Ascending aorta (tissue), 2 donors: ENCODE measurements at places on chromosomes 1 and 21.

- no peak for DNase-seq
These were observed 1182.6 kb downstream of the AMY1C start for GRCh38 chr1:104932030-104932915.

DNA sequence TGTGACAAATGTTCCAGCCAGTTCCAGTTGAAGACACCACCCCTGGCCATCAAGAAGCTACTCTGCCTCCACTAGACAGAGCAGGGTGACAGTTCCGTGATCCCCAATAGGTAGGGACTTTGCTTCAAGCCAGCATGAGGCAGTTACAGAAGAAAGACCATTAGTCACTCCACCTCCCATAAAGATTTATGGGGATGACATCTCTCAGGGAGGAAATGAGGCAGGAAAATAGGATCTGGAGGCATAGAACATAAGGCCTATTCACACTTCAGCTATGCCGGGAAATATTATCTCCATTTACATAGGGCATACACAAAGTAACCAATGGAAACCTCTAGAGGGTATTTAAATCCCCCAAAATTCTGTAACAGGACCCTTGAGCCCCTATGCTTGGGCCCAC lies 3.5 kb upstream of the GBP7 start:
- no peak for DNase-seq

DNA sequence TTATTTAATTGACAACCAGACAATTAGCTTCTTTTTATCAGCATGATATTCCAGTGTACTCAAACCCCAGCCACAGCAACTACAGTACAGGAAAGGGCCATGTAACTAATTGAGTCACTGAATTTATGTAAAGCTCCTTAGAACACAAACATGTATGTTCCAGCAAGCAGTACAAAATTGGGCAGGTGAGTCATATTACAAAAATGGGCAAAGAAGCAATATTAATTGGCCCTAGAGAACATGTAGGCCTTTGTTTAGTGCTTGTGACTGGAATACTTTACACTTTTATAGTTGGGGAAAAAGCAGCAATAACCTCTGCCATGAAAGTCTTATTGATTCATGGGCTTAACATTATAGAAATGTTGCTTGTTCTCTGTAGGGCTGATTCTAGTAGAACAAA lies 31.8 kb downstream of the CLEC20A start:
- DNase-seq = no peak

DNA sequence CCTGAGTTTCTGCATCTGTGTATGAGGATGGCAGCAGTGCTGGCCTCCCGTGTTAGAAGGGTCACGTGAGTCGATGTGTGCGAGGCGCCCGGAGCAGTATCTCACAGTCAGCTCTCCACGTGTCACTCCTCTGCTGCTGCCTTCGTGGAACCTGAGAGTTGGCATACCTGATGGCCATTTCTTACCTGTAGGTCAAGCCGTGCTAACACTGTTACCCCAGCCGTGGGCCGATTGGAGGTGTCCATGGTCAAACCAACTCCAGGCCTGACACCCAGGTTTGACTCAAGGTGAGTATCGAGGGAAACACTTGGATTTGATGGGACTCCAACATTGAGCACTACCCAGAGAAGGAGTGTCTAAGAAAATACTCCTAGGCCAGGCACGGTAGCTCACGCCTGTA lies 10.7 kb downstream of the CDCA8 start:
- DNase-seq = no peak

DNA sequence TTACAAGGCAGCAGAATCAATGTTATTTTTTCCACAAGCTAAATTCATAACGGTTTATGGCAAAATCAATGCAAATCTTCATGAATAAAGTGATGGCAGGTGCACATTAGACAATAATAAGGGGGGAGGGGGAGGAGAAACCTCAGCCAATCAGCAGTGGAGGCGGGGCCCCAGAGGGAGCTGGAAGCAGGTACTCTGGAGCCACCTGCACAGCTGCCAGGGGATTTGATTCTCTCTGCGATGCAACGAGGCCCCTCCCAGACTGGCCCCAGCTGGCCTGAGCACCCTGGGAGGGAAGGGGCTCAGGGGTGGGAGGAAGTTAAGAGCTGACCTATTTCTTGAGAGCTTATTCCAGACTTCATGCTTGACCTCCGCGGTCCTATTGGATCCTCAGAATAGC lies 127.8 kb upstream of the IGSF21 start:
- DNase-seq = no peak
